ENCODE measurements at places on chromosomes 3 and 15. TPM values are rescaled to one million over a fixed set of nuclear protein-coding genes. Genes with fewer than 3 reads are reported as not detected.

DNA sequence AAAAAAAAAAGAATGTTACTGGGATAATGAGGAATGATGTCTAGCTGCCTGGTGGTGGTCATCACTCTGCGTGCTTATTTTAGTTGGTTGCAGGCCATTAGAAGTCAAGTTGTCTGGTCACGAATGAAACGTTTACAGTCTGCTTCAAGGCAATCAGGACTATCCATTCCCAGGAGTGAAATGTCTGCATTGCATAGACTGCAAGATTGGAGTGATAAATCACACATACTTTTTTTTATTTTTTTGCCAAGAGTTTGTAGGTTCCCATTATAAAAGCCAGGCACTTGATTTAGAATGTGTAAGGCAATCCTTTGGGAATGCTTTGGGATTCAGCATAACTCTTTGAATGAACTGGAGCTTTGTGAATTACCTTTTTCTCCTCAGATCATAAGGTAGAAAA, 132.3 kb downstream of the STAC start:
- no peak for DNase-seq

GRCh38 chr3:126737527-126737926, 33.5 kb downstream of the CHCHD6 start:
- no peak for DNase-seq

GOLGA6D gene
- total RNA-seq = not detected

- no peak for DNase-seq
Observed at GRCh38 chr3:194458131-194458530, 28.7 kb downstream of the ATP13A3 start.

- DNase-seq = no peak
Observed at GRCh38 chr3:159796744-159797143, 191.9 kb upstream of the IL12A start.

Data from esophagus muscularis mucosa (tissue), 4 donors.